ENCODE measurements at places on chromosomes 12 and 14.

GRCh38 chr12:131606218-131606901 lies 104.5 kb upstream of the SFSWAP start:
- DNase-seq, result no peak
- no peaks in the 10 kb centered on the region for H3K27me3 ChIP-seq
- H3K4me1 ChIP-seq, result no peaks in the 10 kb centered on the region
- H3K4me3 ChIP-seq, result no peak overlapping the region

DNA sequence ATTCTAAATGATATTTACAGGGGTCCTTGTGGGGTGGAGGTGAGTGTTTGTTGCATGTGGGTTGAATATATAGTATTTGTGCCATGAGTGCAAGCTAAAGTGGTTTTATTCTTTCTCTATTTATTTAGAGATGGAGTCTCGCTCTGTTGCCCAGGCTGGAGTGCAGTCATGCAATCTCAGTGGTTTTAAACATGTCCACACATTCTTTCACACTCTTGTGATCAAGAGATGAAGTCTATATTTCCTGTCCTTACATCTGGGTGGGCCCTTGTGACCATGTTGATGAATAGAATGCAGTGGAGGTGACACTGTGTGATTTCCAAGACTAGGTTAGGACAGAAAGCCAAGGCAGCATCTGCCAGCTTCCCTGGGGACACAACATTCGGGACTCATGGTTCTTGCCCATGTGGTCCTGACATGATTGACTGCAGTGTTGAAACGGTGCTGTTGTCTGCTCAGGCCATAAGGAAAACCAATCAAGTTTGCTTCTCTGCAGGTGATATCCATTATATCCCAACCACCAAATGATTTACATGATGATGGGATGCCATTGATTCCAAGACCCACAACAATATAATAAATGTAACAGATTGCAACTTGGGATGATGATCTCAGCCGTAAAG lies 172.6 kb downstream of the SUDS3 start:
- no peaks in the 10 kb centered on the region for H3K4me1 ChIP-seq
- no peak overlapping the region for H3K27ac ChIP-seq
- no peak overlapping the region for H3K4me3 ChIP-seq
- no peaks in the 10 kb centered on the region for H3K36me3 ChIP-seq
- H3K27me3 ChIP-seq, result no peaks in the 10 kb centered on the region
- DNase-seq, result no peak

DNA sequence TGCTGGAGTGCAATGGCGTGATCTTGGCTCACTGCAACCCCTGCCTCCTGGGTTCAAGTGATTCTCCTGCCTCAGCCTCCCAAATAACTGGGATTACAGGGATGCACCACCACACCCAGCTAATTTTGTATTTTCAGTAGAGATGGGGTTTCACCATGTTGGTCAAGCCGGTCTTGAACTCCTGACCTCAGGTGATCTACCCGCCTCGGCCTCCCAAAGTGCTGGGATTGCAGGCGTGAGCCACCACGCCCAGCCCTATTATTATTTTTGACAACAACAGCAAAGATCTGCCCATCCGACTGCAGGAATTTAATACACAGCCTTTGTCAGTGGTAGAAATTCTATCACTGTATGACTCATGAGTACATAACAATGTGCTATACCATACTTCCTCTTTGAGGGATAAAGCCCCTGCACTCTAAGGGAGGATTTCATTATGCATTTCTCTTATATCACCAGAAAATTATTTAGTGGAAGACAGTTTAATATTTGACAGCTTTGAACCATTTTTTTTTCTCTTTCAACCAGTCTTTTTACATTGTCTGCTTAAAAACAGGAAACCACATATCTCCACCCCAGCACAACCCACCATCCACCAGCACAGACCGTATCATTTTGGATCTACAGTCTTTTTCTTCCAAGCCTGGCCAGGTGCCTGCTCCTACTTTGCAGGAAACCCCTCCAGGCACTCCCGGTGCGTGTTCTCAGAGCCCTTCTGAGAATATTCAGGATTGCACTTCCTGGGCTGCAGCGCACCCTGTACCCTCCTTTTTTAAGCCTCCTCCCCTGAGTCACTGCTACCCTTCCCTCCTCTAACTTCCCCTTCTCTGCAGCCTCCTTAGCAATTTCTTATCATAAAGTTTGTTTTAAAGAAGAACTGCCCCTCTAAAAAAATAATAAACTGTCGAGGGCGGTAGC lies 594 bp downstream of the ARHGDIB start:
- H3K27ac ChIP-seq, result peak overlapping the region; percentile 83
- no peaks in the 10 kb centered on the region for H3K36me3 ChIP-seq
- DNase-seq, result peak; percentile 35
- H3K4me3 ChIP-seq, result peak overlapping the region; percentile 22
- peaks cover 7% of the 10 kb centered on the region for H3K4me1 ChIP-seq

GRCh38 chr12:64673490-64674169 lies 63.3 kb downstream of the RASSF3 start:
- H3K27ac ChIP-seq, result no peak overlapping the region
- no peaks in the 10 kb centered on the region for H3K36me3 ChIP-seq
- no peaks in the 10 kb centered on the region for H3K27me3 ChIP-seq
- H3K4me1 ChIP-seq, result no peaks in the 10 kb centered on the region
- DNase-seq, result no peak

DNA sequence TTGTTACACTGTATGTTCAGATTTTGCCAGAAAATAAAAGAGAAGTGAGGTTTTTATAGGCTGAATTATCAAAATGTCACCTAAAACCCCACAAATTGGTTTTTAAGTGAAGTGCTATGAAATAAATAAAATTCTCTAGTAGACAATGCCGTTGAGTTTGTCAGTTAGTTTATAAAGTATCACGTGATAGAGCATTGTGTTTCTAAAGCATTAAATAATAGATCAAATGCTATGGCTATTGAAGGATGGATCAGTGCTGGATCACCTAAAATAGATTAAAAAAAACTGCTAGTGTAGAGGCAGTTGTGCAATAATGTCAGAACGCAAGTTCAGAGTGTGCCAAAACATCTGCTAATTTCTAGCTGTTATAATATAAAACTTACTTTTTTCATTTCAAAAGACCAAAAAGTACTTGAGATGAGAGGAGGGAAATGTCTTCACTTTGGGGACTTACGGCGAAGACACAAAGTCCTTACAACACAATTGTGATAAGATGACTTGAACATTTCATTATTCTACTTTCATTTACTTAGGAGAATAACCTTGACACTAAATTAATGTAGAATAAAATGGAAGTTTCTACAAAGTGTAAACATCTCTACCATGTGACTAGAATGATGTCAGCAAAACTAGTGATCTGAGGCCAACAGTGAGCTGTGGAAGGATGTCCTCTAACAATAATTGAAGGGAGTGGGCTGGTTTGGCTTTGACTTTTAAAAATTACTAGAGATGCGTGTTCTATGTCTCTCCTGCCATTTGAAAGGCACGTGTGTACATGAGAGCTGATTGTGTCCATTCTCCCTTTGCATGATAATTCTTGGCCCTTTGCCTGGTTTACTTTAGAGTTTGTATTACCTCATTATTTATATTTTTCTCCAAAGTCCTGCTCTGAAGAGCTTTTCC lies 154.4 kb upstream of the PDE3A start:
- H3K27ac ChIP-seq, result peak overlapping the region; percentile 83
- no peaks in the 10 kb centered on the region for H3K36me3 ChIP-seq
- H3K27me3 ChIP-seq, result no peaks in the 10 kb centered on the region
- peaks cover 16% of the 10 kb centered on the region for H3K4me1 ChIP-seq
- no peak for DNase-seq
- H3K4me3 ChIP-seq, result no peak overlapping the region
